Skin of body (tissue), 3 donors: ENCODE measurements at places on chromosomes 5 and 9. TPM values are rescaled to one million over a fixed set of nuclear protein-coding genes. Genes with fewer than 3 reads are reported as not detected.

Gene NUTM2F
- not detected for total RNA-seq

Gene ELOVL7
- total RNA-seq: 12.9 TPM

Gene GRM6
- not detected for total RNA-seq

Gene ARAP3
- total RNA-seq: 5.0 TPM

Gene HRH2
- total RNA-seq: 1.5 TPM

Gene GPR151
- total RNA-seq: not detected

Gene OCLN
- total RNA-seq: 22.6 TPM

Gene SH3GL2
- total RNA-seq: 0.20 TPM

Gene ZBTB34
- 19.3 TPM for total RNA-seq

Gene CFAP77
- total RNA-seq: not detected
